C1 segment of cervical spinal cord (tissue), 14 donors: ENCODE measurements at places on chromosomes 6 and 20.

DNA sequence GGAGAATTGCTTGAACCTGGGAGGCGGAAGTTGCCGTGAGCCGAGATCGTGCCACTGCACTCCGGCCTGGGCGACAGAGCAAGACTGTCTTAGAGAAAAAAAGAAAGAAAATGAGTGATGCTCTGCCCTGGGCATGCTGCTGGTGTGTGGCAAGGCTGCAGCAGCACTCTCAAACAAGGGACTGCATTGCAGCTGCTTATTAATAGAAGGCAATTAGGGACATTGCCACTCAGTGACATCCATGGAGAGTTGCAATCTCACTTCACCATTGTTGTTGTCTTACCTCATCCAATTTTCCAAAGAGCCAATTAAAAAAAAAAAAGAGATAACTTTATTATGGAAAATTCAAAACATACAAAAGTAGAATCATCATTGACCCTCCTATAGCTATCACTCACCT is 131.1 kb downstream of the LRRC1 start:
- no peak for DNase-seq

- no peak for DNase-seq
Observed at GRCh38 chr20:4925842-4926530, 75.3 kb downstream of the SLC23A2 start.

- no peak for DNase-seq
Observed at GRCh38 chr6:121498481-121499276, 63.2 kb downstream of the GJA1 start.

- DNase-seq: no peak
Observed at GRCh38 chr6:138685257-138685656, 88.3 kb upstream of the CCDC28A start.

DNA sequence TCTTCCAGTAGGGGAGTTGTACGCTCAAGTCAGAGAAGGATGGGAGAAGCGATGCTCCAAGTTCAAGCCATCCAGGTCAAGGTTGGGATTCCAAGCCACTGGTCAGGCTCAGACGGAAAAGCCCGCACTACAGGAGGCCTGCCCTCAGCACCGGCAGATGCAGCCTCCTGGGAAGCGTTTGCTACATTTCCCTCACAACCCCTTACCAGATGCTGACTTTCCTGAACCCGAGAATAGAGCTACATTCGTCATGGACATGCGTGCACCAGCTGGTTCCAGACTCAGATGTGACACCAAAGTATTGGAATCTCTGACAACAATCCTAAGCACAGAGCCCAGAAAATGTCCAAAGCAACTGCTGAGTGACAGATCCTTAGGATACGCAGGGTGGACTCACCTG is 174.8 kb downstream of the SASH1 start:
- DNase-seq: no peak

- no peak for DNase-seq
Observed at GRCh38 chr6:157727629-157728182, 95.3 kb upstream of the SNX9 start.

DNA sequence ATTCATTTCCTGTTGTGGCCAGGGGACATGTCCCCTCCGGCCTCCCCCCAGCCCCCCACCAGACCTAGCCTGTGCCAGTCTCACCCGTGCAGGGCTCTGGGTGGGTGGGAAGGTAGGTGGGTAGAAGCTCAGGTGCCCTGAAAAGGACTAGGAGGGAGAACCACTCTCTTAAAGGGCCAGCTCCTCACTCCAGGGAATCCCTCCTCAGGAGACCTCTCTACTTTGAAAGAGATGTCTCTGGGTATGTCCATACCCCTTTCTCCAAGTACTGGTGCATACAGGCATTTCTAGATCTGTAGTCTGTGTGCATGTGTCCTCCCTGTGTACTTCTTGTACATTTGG is 60.8 kb upstream of the EPB41L1 start:
- DNase-seq: no peak

DNA sequence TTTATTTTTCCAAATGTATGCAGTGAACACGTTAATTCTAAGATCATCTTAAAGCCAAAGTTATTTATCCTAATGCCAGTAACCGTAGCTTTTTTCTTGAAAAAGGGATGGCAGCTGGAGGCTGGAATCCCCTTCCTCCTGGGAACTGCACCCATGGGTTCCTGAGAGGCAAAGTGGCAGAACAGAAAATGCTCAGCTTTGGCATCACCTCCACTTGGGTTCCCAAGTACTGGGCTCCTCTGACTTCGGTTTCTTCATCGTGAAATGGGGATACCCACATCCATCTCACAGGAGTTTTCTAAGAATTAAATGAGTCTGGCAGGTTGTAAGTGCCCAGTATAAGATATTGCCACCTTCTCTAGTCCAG is 6.2 kb upstream of the DDX43 start:
- no peak for DNase-seq

DNA sequence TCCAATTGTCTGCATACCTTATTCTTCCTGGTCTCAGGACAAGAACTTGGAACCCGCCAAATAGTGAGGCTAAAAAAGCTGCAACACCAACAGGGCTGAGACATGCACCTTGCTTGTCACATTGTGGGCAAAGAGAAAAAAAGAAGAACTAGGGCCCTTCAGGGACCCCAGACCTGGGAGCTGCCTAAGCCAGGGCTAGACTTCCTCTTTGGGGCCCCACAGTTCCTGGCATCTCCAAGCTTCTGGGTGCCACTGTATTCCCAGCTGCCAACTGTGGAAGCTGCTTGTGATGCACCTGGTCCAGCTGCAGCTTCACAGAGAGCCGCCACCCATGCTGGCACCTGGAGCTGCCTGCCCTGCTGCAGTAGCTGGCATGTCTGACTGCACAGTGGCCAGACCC is 370.6 kb downstream of the CD83 start:
- no peak for DNase-seq

DNA sequence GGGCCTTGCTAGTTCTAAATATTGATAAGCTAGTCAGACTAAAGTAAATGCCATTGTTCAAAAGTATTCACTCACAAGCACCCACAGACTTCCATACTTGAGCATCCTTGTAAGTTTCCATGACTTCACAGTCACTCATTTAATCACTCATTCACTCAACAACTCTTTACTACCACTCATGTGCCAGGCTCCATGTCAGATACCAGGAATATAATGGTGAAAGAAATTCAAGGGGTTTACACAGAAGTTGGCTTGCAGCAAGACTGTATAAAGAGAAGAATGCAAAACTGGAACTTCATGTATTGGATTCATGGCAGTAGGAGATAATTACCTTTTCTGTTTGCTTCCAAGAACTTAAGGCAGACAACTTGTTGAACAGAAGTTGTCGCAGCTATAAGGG is 36.6 kb downstream of the ADGRF1 start:
- DNase-seq: no peak

- DNase-seq: no peak
Observed at GRCh38 chr6:141688916-141689315, 443.8 kb upstream of the GJE1 start.

- no peak for DNase-seq
Observed at GRCh38 chr6:139308936-139309603, 17.3 kb upstream of the TXLNB start.

DNA sequence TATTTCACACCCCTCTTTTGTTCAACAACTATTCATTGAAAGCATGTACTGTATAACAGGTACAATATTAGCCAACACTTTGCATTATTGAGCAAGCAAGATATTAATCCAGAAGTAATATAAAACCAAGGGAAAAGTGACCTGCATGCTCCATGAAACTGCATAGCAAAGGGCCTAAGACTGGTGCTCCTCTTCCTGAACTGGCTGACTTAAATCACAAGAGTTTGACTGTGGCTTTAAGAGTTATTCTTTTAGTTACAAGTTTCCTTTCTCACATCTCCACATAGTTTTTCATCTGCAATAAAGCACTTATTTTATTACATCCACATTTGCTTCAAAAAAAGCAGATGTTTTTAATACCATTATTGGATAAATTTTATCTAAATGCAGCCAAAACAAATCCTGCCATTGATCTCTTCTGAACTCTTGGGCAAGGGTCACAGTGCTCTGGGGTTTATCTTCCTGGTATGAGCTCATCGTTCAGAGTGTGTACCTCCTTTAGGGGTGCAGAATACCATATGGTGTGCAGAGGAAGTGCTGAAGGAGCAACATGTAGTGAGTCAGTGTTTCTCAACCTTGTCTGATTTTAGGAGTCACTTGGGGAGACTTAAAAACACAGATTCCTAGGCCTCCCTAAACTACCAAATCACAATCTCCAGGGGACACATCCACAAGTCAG is 1225.9 kb upstream of the MAP3K7 start:
- DNase-seq: no peak

- no peak for DNase-seq
Observed at GRCh38 chr6:111524252-111524651, 41.2 kb upstream of the REV3L start.

DNA sequence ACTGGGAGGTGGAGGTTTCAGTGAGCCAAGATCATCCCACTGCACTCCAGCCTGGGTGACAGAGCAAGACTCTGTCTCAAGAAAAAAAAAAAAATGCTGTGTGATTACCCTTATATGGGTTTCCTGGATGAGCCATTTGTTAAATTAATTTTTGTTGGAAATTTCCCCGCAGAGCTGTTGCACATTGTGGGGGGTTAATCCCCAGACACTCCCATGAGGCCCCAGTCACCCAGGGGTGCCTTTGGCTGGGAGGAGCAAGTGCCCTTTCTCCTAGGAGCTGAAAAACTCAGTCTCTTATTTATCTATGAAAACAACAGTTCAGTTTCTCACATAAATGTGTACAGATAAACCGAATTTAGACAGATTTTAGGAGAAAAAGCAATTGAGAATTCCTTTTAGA is 4.7 kb upstream of the DEFB132 start:
- DNase-seq: no peak

DNA sequence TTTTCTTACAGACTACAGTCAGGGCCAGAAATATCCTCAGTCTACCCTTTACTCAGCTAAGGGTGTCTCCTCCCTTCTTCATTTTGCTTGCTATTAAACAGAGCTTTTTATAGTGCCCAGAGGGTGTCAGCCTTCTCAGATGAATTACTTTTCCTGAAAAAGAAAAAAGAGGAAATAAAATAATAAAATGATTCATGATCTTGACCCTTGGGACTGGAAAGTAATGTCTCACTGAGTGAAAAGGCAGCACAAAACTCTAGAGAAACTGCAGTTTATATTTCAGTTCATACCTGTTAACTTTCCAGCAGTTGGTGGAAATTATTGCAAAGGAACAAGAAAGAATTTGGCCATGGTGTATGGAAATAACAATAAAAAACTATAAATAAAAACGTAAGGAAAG is 170.6 kb downstream of the IBTK start:
- no peak for DNase-seq

DNA sequence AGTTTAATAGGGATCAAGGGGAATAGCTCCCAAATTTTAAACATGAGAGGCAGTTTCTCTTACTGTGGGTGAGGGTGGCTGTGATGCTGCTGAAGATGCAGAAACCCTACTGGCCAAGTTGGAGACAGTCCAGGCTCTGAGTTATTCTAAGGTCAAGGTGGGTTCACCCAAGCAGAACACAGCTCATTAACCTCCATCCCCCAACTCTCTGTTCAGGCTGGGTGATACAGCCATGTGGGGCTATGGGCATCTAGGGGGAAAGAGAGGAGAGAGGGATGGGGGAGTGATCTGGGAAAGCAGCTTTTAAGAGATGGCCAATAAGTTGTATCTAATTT is 18.9 kb upstream of the TRAM2 start:
- no peak for DNase-seq

DNA sequence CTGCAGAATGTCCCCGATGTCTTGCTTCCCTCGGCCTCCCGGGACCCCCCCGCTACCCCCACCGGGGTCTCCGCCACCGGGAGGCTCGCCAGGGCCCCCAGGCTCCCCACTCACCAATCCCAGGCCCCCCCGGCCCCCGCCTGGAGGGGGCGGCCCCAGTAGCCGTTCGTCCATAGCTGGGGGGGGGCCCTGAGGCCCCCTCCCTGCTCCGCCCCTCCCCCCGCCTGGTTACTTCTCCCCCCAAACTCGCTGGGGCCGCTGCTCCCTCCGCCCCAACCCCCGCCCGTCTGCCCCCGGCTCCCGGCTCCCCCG is 304 bp downstream of the PBX2 start:
- no peak for DNase-seq

DNA sequence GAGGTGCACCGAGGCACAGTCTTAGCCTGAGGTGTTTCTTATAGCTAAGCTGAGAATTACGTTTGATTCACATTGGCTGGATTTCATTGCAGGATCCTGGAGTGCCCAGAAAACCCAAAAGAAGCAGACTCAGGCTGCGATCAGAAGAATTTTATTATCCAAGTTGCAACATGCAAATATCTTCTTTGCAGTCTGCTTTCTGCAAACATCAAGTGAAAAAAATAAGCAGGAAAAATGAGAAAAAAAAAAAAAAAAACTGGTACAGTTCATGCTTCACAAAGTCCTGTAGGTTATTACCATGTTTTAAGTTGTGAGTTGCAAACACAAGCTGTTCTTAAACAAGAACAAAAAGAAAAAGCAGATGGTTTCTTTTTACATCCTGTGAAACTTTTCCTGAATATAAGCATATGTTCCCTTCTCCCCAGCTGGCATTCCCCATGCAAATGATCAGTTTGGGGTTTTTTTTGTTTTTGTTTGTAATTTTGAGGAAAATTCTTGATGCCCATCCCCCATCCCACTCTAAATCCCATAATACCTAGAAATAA is 349.0 kb downstream of the CBLN4 start:
- DNase-seq: no peak

DNA sequence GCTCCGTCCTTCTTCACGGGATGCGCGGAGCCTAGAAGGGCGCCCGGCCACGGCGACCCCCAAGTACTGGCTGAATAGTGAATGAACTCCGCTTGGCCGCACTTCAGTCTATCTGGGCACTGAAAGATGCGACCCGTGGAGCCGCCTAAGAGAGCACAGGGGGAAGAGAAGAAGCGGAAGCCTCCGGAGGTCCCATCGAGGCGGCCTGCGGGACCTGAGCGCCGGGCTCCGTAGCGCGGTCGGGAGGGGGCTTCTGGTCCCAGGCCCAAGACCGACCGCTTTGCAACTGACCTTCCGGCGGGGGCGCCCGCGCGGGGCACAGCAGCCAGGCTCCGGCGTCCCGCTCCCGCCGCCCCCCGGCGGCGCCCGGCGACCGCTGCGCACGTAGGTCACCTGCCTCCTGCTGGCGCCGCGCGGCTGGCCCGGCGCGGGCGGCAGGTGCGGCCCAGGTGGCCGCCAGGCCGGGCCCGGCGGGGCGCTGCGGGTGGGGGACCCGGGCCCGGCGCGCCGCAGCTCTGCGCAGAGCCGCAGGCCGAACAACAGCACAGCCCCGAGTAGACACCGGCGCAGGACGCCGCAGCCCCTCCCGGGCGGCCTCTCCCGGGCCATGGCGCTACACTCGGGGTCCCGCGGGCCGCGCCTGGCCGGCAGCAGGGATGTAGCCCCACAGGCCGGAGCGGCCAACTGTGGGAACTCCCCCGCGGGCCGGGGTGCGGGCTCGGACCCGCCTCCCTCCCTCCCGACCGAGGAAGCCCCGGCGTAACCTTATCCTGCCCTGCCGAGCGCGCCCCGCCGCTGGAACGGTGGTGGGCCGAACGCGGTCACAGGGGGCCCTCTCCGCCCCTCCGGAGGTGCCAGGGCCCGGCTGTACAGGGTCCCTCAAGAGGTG is at the start of gene METTL24:
Gene METTL24 (minus strand): TSS at position 686 of the 889 bp plus-strand sequence. CDS start 77 bp downstream, at position 609.
- no peak for DNase-seq

DNA sequence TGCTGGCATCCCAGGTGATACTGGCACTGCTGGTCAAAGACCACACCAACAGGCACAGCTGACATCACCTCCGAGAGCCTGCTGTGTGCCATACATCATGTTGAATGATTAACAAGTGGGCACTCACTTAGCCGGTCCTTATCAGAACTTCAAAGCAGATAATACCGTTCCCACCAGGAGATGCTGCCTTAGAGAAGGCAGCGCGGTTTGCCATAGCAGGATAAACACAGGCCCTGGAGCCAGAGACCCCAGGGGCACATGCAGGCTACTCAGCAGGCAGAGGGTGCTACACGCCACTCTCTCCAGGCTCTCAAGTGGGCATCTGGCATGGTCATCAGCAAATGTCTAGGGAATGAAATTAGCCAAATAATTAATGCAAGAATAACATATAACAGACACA is 86.5 kb upstream of the CST7 start:
- no peak for DNase-seq
